ENCODE measurements at places on chromosomes 12 and 14.
A peak's percentile ranks its signal among the peaks of the same experiment; 100 is the strongest.

GRCh38 chr14:40911141-40911540 lies 695.5 kb upstream of the LRFN5 start:
- no peak for DNase-seq
- H3K4me1 ChIP-seq: no peaks in the 10 kb centered on the region
- no peak overlapping the region for H3K27ac ChIP-seq
- H3K4me3 ChIP-seq: no peak overlapping the region

- H3K27ac ChIP-seq: no peak overlapping the region
- no peaks in the 10 kb centered on the region for H3K4me1 ChIP-seq
- no peaks in the 10 kb centered on the region for H3K27me3 ChIP-seq
These were observed 148.1 kb upstream of the MIS18BP1 start for GRCh38 chr14:45400950-45401640.

GRCh38 chr12:70040141-70040540 lies 203.1 kb upstream of the CNOT2 start:
- no peak overlapping the region for H3K27ac ChIP-seq
- peaks cover 16% of the 10 kb centered on the region for H3K4me1 ChIP-seq
- no peak for DNase-seq
- H3K27me3 ChIP-seq: no peaks in the 10 kb centered on the region
- H3K4me3 ChIP-seq: no peak overlapping the region
- H3K36me3 ChIP-seq: no peaks in the 10 kb centered on the region

- H3K4me3 ChIP-seq: no peak overlapping the region
- H3K36me3 ChIP-seq: no peaks in the 10 kb centered on the region
- H3K27ac ChIP-seq: no peak overlapping the region
- H3K4me1 ChIP-seq: no peaks in the 10 kb centered on the region
- no peaks in the 10 kb centered on the region for H3K27me3 ChIP-seq
These were observed 39.4 kb downstream of the PARP11 start for GRCh38 chr12:3833670-3834310.

DNA sequence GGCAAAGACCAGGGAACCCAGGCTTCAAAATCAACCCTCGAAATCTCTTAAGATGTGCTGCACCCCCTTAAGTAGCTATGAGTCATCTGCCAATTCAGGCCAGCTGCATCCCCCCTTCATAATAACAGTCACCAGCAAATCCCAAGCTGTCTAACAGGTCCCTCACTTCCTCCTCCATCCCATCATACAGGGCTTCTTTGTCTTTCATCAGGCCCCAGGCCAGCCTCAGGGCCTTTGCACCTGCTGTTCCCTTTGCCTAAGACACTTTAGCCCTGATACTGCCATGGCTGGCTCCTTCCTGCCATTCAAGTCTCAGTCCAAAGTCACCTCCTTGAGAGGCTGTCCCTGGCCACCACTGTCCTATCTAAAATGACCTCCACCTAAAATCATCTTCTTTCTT lies 4.0 kb downstream of the RASAL1 start:
- H3K27me3 ChIP-seq: no peaks in the 10 kb centered on the region
- DNase-seq: no peak
- H3K36me3 ChIP-seq: no peaks in the 10 kb centered on the region
- no peak overlapping the region for H3K27ac ChIP-seq

- H3K27ac ChIP-seq: no peak overlapping the region
- no peaks in the 10 kb centered on the region for H3K36me3 ChIP-seq
- no peak overlapping the region for H3K4me3 ChIP-seq
- DNase-seq: no peak
- no peaks in the 10 kb centered on the region for H3K4me1 ChIP-seq
These were observed 14.6 kb downstream of the BEST3 start for GRCh38 chr12:69684466-69684865.

DNA sequence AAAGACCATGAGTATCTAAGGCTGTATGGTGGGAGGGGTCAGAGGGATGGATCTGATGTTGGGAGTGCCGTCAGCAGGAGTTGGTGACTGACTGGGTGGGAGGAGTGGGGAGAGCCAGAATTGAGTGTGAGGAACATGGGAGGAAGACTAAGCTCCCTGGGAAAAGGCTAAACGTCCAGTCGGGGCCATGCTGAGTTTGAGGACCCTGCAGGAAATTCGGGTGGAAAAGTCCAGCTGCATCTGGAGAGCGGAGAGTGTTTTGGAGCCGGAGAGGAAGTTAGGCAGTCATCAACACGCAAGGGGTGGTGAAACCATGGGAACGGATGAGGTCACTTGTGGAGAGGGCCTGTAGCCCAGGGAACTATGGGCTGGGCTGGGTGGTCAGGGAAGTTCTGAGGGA lies 60.9 kb downstream of the ELK3 start:
- H3K4me1 ChIP-seq: no peaks in the 10 kb centered on the region
- H3K27ac ChIP-seq: peak overlapping the region; percentile 69
- H3K36me3 ChIP-seq: peaks cover 4% of the 10 kb centered on the region
- no peaks in the 10 kb centered on the region for H3K27me3 ChIP-seq
- H3K4me3 ChIP-seq: no peak overlapping the region

DNA sequence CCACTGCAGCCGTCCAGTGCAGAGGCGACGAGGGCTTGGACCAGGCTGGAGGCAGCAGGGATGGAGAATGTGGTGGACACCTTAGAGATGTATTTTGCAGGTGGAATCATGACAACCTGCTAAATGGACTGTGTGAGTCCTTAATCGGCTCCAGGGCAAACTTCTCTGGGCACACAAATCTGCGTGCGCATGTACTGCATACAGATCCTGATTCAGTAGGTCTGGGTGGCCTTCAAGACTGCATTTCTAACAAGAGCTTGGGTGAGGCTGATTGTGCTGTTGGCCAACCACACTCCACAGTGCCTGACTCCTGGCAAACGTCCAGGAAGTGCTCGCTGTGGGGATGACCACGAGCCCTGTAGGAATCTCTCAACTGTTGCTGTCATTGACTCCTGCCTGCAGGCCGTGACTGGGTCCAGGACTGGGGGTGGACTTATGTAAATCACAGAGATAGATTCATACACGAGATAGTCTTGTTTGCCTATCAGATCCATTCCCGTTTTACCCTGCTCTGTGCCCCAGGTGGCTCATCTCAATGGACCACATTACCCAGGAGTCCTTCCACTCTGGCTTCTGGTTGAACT lies 27.2 kb downstream of the JDP2 start:
- peaks cover 99% of the 10 kb centered on the region for H3K4me1 ChIP-seq
- H3K36me3 ChIP-seq: no peaks in the 10 kb centered on the region
- H3K4me3 ChIP-seq: no peak overlapping the region
- DNase-seq: peak; percentile 87

DNA sequence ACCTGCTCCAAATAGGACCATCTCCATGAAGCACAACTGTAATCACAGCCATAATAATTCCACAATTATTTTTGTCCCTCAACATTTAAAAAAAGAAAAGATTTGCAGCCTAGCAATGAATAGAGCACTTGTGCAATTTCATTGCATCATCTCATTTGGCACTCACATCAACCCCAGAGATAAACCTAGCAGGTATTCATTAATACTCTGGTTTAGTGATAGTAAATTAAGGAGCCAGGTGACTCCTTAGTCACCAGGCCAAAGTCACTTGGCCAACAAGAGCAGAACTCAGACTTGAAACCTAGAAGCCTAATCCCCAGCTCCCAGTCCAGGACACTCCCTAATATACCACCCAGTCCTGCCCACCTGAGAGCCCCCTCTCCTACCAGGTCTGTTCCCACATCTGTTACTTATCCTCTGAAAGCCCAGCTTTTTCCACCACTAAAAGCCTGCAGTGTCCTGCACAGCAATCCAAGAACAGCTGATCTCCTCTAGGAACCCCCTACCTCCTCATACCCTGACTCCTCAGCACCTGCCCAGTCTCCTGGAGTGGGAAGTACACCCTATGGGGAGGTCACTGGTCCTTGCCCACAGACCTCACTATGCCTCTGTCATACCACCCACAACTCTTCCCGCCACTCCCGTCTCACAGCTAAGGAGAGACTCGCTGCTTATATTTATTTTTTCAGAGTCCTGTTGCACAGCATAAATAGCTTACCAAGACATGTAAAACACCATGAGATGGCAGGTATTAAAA lies 22.1 kb downstream of the OR10P1 start:
- peak overlapping the region; percentile 81 for H3K27ac ChIP-seq
- no peaks in the 10 kb centered on the region for H3K4me1 ChIP-seq
- no peak overlapping the region for H3K4me3 ChIP-seq
- H3K27me3 ChIP-seq: no peaks in the 10 kb centered on the region
- no peak for DNase-seq

GRCh38 chr12:112716099-112717093 lies 75.2 kb upstream of the RPH3A start:
- H3K27ac ChIP-seq: no peak overlapping the region
- no peaks in the 10 kb centered on the region for H3K4me1 ChIP-seq
- DNase-seq: no peak
- H3K4me3 ChIP-seq: no peak overlapping the region
- H3K27me3 ChIP-seq: no peaks in the 10 kb centered on the region

DNA sequence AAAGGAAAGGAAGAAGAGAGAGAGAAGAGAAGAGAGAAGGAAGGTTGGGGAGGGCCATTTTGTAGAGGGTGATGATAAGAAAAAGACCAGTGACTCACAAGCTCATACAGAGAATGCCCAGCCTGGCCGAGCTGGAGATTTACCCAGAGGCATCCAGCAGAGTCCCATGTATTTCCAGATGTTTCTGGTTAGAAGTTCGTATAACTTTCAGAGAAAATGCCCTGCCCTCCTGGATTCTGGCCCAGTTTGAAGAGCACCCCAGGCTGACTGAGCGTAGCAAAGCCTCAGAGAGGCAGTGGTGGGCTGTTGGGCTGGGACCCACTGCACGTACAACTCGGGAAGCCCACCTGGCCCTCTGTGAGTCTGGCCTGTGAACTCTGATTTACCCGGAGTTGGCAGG lies 221.8 kb downstream of the SLC41A2 start:
- no peaks in the 10 kb centered on the region for H3K36me3 ChIP-seq
- H3K4me1 ChIP-seq: peaks cover 18% of the 10 kb centered on the region
- no peaks in the 10 kb centered on the region for H3K27me3 ChIP-seq
- H3K4me3 ChIP-seq: no peak overlapping the region

DNA sequence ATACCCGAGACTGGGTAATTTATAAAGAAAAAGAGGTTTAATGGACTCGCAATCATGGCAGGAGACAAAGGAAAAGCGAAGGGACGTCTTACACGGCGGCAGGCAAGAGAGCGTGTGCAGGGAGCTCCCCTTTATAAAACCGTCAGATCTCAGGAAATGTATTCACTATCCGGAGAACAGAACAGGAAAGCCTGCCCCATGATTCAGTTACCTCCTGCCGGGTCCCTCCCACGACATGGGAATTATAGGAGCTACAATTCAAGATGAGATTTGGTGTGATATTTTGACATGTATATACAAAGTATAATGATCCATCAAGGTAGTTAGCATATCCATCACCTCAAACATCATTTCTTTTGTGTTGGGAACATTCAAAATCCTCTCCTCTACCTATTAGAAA lies 2.3 kb upstream of the CDCA4 start:
- H3K36me3 ChIP-seq: no peaks in the 10 kb centered on the region
- no peak overlapping the region for H3K27ac ChIP-seq
- no peak for DNase-seq
- no peaks in the 10 kb centered on the region for H3K27me3 ChIP-seq

GRCh38 chr14:63632932-63633514 lies 8.6 kb downstream of the WDR89 start:
- H3K4me3 ChIP-seq: no peak overlapping the region
- H3K36me3 ChIP-seq: no peaks in the 10 kb centered on the region
- H3K27me3 ChIP-seq: no peaks in the 10 kb centered on the region
- DNase-seq: no peak
- H3K27ac ChIP-seq: no peak overlapping the region

DNA sequence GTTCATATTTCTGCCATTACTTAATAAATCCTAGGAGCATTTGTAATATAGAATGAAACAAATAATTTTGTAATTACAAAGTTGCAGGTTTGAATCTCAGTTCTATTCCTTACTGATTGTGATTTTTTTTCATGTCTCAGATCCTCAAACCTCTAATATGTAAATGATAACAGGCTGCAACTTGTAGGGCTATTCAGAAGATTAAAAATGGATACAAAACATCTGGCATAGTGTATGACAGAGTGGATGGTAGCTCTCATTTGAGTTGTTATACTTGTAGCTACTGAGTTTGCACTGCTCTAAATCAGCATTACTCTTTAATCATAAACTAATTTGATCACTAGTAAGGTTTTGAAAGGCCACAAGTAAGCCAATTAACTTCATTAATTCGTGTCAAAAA lies 406.3 kb upstream of the MGAT4C start:
- no peak overlapping the region for H3K27ac ChIP-seq
- no peaks in the 10 kb centered on the region for H3K4me1 ChIP-seq
- no peak overlapping the region for H3K4me3 ChIP-seq
- H3K27me3 ChIP-seq: no peaks in the 10 kb centered on the region

DNA sequence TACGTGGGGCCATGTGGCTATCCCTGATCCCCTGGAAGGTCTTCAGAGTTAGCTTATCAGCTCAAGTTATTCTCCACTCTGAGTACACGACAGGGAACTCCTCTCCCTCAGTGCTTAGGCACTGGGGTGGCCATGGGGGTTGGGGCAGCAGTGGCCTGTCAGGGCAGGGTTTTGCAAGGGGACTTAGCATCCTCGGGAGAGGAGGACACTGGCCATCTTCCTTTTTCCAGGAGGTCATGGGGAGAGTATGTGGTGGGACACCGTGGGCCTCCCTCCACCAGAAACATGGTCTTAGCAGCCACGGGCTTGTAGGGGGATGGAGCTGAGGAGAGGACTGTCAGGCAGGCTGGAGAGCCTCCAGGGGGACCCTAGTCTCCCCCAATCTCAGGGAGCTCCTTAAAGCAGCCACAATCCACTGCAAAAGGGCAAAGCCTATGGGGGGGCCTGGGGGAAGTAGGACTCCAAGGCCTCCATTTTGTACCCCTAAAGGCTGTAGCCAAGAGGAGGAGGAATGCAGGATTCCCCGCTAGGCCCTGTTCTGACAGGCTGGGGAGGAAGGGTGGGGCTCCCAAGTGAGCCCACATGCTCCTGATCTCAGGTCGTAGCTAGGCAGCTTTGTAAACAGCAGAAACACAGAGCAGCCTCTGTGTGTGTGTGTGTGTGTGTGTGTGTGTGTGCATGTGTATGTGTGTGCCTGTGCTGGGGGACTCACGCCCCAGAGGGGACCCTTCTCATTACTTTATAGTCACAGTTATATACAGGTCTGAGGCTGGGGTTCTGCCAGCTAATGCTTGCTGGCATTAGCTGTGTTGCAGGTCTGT lies 36.6 kb downstream of the KRT80 start:
- no peaks in the 10 kb centered on the region for H3K4me1 ChIP-seq
- DNase-seq: no peak
- H3K36me3 ChIP-seq: no peaks in the 10 kb centered on the region
- no peak overlapping the region for H3K4me3 ChIP-seq
- no peaks in the 10 kb centered on the region for H3K27me3 ChIP-seq

DNA sequence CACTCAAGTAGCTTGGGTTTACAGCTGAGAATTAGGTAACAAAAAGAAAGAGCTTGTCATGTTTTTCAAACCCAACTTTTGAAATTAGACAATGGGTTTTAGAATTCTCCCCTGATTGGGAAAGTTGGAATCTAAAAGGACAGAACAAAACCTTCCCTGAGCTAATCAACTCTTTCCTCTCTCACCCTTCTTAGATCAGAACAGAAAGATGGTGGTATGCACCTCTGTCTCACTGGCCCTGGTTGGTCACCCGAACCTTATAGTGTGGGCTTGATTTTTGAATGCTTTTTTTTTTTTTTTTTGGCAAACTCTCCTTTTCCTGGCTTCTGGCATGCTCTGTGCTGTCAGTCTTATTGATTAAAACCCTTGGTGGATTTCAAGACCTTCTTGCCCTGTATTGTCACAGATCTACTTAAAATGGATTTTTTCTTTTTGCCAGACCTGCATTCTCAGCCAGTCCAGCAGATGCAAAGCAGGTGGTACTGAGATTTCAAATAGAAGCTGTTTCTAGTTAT lies 251.1 kb upstream of the RMST start:
- no peak overlapping the region for H3K4me3 ChIP-seq
- H3K27ac ChIP-seq: no peak overlapping the region
- no peaks in the 10 kb centered on the region for H3K4me1 ChIP-seq
- no peaks in the 10 kb centered on the region for H3K36me3 ChIP-seq
- H3K27me3 ChIP-seq: no peaks in the 10 kb centered on the region

GRCh38 chr14:52013984-52014600 lies 24.7 kb downstream of the RTRAF start:
- H3K4me3 ChIP-seq: no peak overlapping the region
- H3K36me3 ChIP-seq: peaks cover 28% of the 10 kb centered on the region
- peaks cover 72% of the 10 kb centered on the region for H3K4me1 ChIP-seq
- no peaks in the 10 kb centered on the region for H3K27me3 ChIP-seq

All from right atrium auricular region (tissue), 2 donors.